ENCODE measurements at places on chromosomes 7 and 10. TPM values are rescaled to one million over a fixed set of nuclear protein-coding genes. Genes with fewer than 3 reads are reported as not detected.

DNA sequence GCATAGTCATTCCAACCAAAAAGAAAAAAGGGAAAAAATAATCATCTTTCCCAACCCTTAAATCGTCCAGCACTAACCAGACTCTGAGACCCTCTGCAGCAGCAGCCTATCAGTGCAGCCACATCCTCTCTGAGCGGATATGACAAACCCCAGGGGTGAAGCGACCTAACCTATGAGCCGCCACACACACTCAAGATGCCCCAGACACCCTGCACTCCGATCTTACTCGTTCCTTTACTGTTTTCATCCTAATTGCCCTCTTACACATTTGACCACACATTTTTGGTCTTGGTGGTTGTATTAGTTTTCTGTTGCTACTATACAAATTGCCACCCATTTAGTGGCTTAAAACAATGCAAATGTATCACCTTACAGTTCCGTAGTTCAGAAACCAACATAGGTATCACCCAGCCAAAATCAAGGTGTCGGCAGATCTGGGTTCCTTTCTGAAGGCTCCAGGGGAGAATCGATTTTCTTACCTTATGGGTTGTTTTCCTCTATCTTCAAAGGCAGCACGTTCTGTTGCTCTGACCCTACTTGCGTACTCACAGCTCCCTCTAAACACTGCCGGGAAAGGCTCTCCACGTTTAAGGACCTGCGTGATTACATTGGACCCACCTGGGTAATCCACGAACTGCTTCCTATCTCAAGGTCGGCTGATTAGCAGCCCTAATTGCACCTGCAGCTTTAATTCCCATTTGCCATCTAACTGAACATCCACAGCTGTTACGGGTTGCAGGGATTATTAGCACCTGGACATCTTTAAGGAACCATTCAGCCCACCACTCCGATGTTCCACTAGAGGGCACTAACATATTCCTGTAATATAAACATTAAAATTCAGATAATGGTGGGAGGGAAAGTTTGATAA, 37.3 kb upstream of the PRSS1 start:
- no peak for DNase-seq

DNA sequence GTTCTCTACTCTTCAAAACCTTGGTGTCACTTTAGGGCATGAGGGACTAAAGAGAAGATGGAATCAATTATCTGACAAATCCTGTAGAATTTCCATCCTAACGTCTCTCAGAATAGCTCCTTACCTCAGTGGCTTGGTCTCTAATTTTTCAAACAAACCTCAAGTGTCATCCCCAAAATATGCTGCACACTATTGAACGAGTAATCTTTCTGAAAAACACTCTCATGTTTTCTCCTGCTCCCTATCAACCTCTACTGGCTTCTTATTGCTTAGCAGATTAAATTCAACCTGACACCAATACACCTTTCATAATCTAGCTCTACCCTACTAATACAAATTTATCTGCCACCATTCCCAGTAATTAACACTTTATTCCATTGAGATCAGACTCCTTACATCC, 8.5 kb downstream of the CNOT4 start:
- no peak for DNase-seq

GRCh38 chr7:158454631-158455030, 133.0 kb downstream of the PTPRN2 start:
- peak; percentile 3 for DNase-seq

DNA sequence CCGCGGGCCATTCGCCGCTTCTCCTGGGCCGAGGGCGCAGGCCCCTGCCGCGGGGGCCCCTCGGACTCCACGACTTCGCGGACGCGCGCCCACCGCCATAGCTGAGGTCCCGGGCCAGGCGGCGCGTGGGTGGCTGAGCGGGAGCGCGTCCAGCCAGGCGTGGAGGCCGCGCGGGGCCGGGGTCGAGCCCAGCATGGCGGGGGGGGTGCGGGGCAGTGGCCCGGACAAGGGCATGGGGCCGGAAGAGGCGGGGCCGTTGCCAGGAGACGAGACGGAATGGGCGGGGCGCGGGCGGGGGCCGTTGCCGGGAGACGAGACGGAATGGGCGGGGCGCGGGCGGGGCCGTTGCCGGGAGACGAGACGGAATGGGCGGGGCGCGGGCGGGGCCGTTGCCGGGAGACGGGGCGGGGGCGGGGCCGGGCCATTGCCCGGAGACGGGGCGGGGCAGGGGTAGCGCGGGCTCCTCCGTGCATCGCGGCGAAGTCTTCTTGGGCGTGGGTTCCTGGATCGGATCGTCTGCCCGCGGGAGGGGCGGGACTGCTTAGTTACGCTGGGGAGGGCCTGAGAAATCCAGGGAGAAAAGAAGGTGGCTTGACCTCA, 14.8 kb downstream of the ADAM8 start:
- DNase-seq = peak; percentile 88

DNA sequence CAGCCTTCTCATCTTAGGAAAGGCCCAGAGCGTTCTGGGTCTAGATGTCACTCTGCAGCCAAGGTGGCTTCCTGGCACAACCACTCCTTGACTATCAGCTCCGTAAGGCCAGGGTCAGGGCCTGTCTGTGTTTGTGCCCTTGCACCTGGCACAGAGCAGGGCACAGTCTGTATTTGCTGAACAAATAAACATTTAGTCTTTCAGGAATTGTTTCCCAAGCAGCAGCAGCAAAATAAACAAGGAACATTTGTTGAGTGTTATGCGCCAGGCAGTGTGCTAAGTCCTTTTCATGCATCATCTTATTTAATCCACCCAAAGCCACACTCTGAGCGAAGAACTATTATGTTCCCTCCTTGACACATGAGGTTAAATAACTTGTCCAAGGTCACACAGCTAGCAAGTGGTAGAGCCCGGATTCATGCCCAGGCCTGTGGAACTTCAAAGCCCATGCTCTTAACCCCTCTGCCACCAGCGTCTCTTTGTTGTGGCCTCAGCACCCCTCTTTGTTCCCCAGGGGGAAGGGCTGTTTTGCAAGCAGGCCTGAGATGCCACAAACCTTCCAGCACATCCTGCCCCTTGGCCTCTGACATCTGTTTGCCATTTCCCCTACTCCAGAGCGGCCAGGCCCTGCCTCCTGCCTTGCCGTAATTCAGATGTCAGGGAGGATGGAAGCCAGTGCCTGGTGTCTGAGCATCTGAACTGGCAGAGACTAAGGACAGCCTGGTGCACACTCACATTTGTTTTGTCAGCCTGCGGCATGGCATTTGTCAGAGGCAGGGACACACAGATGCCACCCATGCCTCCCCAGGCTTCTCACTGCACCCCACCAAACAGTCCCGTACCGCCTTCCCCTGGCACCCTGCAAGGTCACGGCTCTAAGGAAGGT, 325.8 kb upstream of the ZMIZ1 start:
- DNase-seq = no peak

SEMA3A gene
- total RNA-seq = 72.8 TPM

All from endodermal cell (in vitro differentiated cells).